ENCODE measurements at places on chromosomes 6 and 20.

GRCh38 chr6:91281901-91282300 lies 695.0 kb upstream of the MAP3K7 start:
- H3K4me3 ChIP-seq: no peak overlapping the region
- H3K4me1 ChIP-seq: no peaks in the 10 kb centered on the region
- no peaks in the 10 kb centered on the region for H3K36me3 ChIP-seq
- no peak for DNase-seq
- H3K27ac ChIP-seq: no peak overlapping the region

- no peaks in the 10 kb centered on the region for H3K27me3 ChIP-seq
- no peak overlapping the region for H3K4me3 ChIP-seq
- H3K4me1 ChIP-seq: no peaks in the 10 kb centered on the region
- no peaks in the 10 kb centered on the region for H3K36me3 ChIP-seq
Observed at GRCh38 chr6:151026041-151026663, 160.7 kb downstream of the MTHFD1L start.

GRCh38 chr6:89368999-89369398 lies 16.5 kb upstream of the UBE2J1 start:
- no peaks in the 10 kb centered on the region for H3K27me3 ChIP-seq
- 0 out of 2 replicates have a peak, but pooled peaks cover 5% of the 10 kb centered on the region for H3K36me3 ChIP-seq
- H3K27ac ChIP-seq: no peak overlapping the region
- no peak overlapping the region for H3K4me3 ChIP-seq

DNA sequence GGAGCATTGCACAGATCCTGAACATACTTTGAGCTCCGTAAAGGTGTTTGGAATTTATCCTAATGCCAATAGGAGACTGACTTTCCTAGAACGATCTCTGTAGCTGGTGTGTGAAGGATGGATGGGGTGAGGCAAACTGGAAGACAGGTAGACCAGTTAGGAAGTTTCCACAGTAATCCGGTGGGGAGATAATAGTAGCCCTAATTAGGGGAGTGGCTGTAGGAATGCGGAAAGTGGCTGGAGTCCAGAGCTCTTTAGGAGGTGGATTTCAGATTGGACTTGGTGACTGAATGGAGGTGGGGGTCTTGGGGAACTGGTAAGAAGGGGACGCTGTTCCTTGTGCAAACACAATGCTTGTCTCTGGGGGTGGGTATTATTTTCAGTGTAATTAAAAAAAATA lies 146.3 kb downstream of the SOX4 start:
- H3K36me3 ChIP-seq: no peaks in the 10 kb centered on the region
- no peak for DNase-seq
- H3K4me1 ChIP-seq: peaks cover 35% of the 10 kb centered on the region
- no peaks in the 10 kb centered on the region for H3K27me3 ChIP-seq
- H3K27ac ChIP-seq: no peak overlapping the region
- H3K4me3 ChIP-seq: peak overlapping the region; percentile 51

DNA sequence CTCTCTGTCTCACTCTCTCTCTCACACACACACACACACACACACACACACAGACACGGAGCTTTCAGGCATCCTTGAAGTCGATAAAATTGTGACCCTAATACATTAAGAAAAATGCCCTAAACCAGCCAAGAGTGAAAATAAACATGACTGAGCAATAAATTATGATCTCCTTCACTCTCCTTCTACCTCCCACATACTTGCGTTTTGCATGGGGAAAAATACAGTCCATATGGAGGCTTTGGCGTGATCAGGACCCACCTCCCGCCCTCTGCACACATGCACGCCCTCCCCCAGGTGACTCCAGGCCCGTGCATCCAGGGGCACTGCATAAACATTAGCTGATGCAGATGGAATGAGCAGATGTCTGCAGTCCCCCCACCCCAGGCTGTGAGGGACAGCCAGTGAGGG lies 114.2 kb upstream of the JARID2 start:
- no peak overlapping the region for H3K27ac ChIP-seq
- peaks cover 3% of the 10 kb centered on the region for H3K4me1 ChIP-seq
- DNase-seq: no peak

- no peak overlapping the region for H3K4me3 ChIP-seq
- H3K36me3 ChIP-seq: no peaks in the 10 kb centered on the region
- H3K4me1 ChIP-seq: no peaks in the 10 kb centered on the region
Observed at GRCh38 chr20:45783656-45784294, 7.9 kb downstream of the WFDC3 start.

DNA sequence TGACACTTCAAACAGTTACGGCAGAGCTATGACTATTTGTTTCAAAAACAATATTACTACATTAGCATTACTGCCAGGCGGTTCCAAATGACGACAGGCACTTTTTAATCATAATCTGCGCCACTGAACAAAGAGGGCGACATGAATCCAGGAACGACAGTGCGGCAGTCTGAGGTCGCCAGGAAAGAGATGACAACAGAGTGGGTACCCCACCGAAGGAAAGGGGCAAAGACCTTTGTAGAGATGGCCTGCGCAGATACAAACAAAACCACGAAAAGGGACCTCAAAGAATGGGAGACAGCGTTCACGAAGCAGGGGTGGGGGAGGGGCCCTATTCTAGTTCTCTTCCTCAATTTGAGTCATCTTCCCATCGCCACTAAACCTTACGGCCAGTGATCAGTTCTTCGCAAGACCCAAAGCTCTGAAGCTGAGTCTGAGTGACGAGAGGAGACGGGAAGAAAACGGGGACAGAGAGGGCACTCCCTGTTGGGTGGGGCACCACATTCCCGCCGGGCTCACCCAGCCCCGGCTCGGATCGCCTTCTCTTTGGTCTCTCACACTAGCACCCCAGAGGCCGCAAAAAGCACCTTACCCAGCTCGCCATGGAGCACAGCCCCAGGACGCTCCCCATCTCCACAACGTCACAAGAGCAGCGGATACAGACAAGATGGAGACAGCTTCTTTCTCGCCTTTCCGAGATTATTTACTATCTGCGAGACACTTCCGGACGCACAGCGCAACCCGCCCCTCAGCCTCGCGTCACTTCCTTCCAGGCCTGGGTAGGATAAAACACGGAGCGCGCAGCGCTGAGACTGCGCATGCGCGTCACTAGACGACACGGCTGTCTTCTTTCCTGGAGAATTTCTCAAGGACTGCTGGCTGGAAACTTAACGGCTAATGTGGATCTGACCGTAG lies at the start of gene SERINC1:
Gene SERINC1 (minus strand): TSS at position 701 of the 915 bp plus-strand sequence. CDS start 70 bp downstream, at position 631.
- H3K36me3 ChIP-seq: no peaks in the 10 kb centered on the region
- peak; percentile 83 for DNase-seq
- no peaks in the 10 kb centered on the region for H3K4me1 ChIP-seq
- H3K27me3 ChIP-seq: no peaks in the 10 kb centered on the region
- peak within 1 kb of the TSS; percentile 99 for H3K4me3 ChIP-seq

- H3K27me3 ChIP-seq: no peaks in the 10 kb centered on the region
- H3K36me3 ChIP-seq: no peaks in the 10 kb centered on the region
- peaks cover 2% of the 10 kb centered on the region for H3K4me1 ChIP-seq
- no peak for DNase-seq
- no peak overlapping the region for H3K27ac ChIP-seq
Observed at GRCh38 chr6:166775180-166775922, 148.3 kb upstream of the RPS6KA2 start.

DNA sequence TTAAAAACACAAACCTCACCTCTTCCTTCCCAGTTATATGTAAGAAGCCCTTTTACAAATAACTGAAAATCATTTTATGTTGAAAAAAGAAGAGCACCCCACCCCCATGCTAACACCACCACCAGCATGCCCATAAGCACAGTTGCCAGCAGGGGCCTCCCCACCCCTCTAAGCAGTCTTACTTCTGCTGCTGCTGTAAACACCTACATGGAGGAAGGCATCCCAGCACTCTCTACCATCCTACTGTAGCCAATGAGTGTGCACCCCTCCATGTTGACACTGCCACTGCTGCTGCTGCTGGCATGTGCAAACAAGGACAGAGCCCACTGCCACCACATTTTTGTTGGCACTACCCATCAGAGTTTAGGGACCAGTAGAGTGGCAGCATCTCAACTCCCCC lies 49.6 kb upstream of the PHIP start:
- H3K36me3 ChIP-seq: no peaks in the 10 kb centered on the region
- H3K4me3 ChIP-seq: no peak overlapping the region
- no peaks in the 10 kb centered on the region for H3K27me3 ChIP-seq
- no peaks in the 10 kb centered on the region for H3K4me1 ChIP-seq
- no peak overlapping the region for H3K27ac ChIP-seq
- no peak for DNase-seq

- peak; percentile 54 for DNase-seq
- H3K36me3 ChIP-seq: no peaks in the 10 kb centered on the region
- no peak overlapping the region for H3K4me3 ChIP-seq
- no peak overlapping the region for H3K27ac ChIP-seq
- peaks cover 3% of the 10 kb centered on the region for H3K4me1 ChIP-seq
- H3K27me3 ChIP-seq: peaks cover 12% of the 10 kb centered on the region
Observed at GRCh38 chr6:35139924-35140638, 1.1 kb downstream of the TCP11 start.
